ENCODE measurements at places on chromosomes 2 and 18. TPM values are rescaled to one million over a fixed set of nuclear protein-coding genes. Genes with fewer than 3 reads are reported as not detected.

Gene SCYGR4
- not detected for total RNA-seq

Gene CSRNP3
- total RNA-seq: 1.9 TPM

Gene R3HDM1
- total RNA-seq: 10.6 TPM

Gene LRP1B
- 0.50 TPM for total RNA-seq

Gene IL37
- total RNA-seq: not detected

Gene MBP
- total RNA-seq: 4.0 TPM

Gene CNGA3
- not detected for total RNA-seq

Gene CAPN13
- total RNA-seq: not detected

Gene HOXD9
- total RNA-seq: 0.75 TPM

Gene TM4SF20
- not detected for total RNA-seq

Gene EPB41L3
- 8.7 TPM for total RNA-seq

Gene ESCO1
- total RNA-seq: 20.2 TPM

Measured in uterine smooth muscle cell (primary cell).